ENCODE measurements at places on chromosomes 2 and 18.
A peak's percentile ranks its signal among the peaks of the same experiment; 100 is the strongest.

- peak; percentile 53 for DNase-seq
These were observed 48.7 kb downstream of the NCK2 start for GRCh38 chr2:105793196-105793975.

GRCh38 chr2:168545439-168546082 lies 89.5 kb downstream of the CERS6 start:
- no peak for DNase-seq

GRCh38 chr2:227228061-227228667 lies 63.7 kb downstream of the COL4A3 start:
- no peak for DNase-seq

- no peak for DNase-seq
These were observed 33.4 kb upstream of the SLC9A2 start for GRCh38 chr2:102585847-102586404.

DNA sequence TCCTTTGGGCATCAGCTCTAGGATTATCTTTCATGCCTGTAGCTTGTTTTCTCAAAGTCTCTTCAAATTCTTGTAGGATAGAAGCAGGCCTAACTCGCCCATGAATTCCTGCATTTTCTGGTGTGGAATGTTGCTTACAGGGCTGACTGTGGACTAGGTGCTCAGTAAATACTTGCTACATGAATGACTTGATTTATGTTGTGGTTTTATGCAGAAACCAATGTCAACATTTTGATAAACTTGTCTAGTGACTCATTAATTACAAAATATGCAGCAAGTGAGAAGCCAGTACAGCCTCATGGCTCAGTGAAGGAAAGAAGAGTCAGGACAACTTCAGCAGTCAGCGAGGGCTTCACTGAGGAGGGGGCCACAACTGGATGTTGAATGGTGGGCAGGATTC lies 110.6 kb upstream of the SIX2 start:
- no peak for DNase-seq

- DNase-seq, result no peak
These were observed 83.9 kb downstream of the PTH2R start for GRCh38 chr2:208490492-208490891.

DNA sequence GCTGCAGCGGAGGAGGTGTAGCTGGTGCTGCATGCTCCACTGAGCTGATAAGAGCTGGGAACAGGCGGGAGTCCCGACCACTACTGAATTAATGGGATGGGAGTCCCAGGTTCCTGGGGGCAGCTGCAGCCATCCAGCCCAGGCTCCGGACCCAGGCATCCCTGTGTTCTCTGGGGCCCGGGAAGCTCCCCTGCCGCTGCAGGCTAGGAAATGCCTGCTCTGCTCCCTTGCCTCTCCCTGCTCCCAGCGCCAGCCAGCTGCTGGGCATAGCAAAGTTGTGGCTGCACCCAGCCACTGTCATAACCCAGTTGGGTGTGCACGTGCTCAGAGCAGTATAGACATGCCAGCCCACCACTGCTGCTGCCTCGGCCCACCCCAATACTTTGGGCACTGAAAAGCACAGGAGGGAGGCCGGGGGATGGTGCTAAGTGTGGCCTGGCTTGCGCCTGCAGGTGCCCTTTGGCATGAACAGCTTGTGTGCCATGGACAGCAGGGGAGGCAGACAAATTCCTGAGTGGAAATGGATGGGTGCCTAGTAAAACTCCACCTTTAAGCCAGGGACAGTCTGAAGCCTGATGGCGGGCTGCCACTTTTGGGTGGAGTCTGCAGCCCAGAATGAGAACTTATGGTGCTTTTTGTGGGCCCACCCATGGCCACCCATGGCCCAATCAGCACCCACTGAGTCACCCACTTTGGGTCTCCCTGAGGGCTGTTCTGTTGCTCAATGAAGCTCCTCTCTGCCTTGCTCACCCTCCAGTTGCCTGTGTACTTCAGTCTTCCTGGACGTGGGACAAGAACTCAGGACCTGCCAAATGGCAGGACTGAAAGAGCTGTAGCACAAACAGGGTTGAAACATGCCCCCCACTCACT lies 219.3 kb upstream of the TMEFF2 start:
- no peak for DNase-seq

- DNase-seq, result no peak
These were observed 48.0 kb downstream of the TEX44 start for GRCh38 chr2:231640641-231641111.

GRCh38 chr2:65999796-66000195 lies 435.1 kb upstream of the MEIS1 start:
- DNase-seq, result no peak

GRCh38 chr2:204072443-204073324 lies 136.1 kb downstream of the ICOS start:
- peak; percentile 90 for DNase-seq

DNA sequence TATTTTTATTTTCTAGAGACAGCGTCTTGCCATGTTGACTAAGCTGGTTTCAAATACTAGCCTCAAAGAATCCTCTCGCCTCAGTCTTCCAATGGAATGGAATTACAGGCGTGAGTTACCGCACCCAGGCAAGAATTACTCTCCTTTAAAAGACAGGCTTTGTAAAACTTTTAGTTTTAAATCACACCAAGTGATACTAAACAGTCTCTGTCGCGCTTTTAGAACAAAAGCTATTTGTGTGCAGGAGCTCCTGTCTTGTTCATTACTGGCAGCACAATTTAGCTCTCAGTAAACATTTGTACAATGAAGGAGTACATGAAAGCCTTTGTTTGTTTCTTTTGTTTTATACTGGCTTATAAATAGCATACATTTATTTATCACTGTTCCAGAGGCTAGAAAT lies 1719.2 kb upstream of the PIK3C3 start:
- DNase-seq, result no peak

DNA sequence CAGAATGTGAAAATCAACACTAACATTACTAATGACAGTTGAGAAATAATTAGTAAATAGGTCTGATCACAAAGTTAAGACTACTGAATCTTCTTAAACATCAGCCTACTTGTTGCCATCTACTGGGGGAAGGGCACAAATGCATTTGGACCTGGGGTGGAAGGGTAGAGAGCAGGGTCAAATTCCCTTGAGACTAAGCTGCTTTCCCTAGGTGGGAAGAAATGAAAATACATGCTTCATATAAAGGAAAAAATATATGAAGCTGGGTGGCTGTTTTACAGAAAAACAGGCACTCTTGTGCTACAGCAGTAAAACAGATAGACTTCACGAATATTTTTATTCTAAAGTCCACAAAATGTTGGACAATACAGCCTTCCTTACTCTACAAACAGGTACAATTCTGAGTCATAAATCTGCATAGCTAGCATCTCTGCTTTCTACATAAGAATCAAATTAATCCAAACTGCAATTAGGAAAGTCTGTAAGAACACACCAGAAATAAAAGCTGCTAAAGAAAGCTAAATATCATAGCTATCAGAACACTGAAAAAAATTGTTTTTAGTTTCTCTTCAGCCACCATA lies 10.9 kb downstream of the TRIP12 start:
- DNase-seq, result no peak

DNA sequence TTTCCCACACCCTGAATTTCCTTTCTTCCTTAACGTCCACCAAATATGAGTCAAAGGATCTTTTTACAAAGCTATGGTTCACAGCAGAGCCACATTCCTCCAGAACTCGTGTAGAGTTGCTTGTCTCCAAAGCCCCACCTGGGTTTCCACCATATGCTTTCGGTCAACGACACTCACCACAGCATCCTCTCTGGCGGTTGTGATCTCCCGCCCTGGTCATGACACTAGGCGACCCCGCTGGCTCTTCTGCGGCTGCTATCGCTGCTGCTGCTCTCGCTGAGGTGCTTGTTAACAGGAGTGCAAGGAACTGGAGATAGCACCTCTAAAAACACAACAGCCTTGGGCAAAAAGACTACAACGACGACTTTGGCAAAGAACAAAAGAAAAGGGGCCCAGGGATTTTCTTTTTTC lies 340 bp downstream of the SLC40A1 start:
- DNase-seq, result peak; percentile 71

GRCh38 chr2:171482308-171482707 lies 40.0 kb upstream of the CYBRD1 start:
- DNase-seq, result no peak

DNA sequence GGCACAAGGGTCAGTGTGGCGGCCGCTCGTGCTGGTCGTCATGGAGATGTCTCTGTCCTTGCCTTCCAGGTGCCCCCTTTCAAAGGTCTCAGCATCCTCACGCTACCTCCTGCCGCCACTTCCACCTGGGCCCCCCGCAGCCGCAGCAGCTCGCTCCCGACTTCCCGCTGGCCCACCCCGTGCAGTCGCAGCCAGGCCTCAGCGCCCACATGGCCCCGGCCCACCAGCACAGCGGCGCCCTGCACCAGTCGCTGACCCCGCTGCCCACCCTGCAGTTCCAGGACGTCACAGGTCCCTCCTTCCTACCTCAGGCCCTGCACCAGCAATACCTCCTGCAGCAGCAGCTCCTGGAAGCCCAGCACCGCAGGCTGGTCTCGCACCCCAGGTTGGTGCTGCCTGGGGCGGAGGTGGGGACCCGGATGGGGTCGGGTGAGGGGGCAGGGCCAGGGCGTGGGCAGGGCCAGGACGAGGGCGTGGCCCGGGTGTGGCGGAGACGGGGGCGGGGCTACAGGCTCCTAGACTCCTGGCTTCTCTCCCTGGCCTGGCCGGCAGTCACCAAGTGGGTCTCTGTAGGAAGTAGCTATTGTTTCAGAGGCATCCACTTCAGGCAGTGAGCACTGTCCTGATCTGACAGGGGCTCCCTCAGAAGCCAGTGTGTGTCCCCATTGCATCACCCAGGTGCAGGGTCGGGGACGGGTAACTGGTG lies 223.7 kb downstream of the LOXHD1 start:
- no peak for DNase-seq

- DNase-seq, result no peak
These were observed 80.9 kb downstream of the CABYR start for GRCh38 chr18:24219561-24220317.

DNA sequence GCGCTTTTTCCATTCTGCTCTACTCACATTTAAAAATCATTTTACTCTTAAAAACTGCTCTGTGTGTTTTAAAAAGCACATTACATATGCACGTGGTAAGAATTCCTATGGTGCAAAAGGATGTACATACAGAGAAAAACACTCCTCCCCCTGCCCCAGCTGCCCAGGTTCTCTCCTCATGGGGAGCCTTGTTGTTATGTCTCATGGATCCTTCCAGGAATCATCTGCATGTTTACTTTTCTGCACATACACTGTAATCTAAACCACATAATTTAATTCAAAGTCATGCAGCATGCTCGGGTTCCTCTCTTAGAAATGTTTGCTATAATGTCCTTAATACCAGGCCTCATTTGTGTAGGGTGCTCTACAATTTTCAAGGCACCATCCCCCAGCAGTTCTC lies 243.3 kb downstream of the LOXHD1 start:
- DNase-seq, result no peak

DNA sequence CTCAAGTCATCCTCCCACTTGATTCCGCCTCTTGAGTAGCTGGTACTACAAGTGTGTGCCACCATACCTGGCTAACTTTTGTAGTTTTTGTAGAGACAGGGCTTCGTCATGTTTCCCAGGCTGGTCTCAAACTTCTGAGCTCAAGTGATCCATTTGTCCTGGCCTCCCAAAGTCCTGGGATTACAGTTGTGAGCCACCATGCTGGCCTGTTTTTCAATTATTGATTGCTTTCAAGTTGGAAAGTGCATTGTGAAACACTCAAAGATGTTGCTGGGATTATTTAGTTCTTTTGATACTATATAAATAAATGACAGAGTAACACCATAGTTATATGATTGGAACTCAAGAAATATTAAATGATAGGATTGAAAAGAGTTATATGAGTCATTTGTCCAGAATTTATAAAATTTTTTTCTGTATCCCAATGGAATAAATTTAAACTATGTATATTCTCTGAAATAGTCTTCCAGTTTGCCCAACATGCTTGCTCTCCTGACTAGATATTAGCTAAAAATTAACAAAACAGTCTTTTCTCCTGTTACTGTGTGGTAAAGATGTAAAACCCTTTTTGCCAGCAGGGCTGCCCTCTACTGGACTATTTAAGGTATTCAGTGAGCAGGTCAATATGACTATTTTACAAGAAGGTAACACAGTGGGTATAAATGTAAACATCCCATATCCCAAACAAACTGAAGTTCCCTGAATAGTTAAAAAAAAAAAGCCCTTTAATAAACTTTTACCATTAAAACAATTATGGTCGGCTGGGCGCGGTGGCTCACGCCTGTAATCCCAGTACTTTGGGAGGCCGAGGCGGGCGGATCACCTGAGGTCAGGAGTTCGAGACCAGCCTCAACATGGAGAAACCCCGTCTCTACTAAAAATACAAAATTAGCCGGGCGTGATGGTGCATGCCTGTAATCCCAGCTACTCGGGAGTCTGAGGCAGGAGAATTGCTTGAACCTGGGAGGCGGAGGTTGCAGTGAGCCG lies 42.7 kb downstream of the ACSL3 start:
- no peak for DNase-seq
